ENCODE measurements at places on chromosomes 2 and 18.

- DNase-seq: peak; percentile 53
Observed at GRCh38 chr2:70645733-70646419, 92.2 kb upstream of the TGFA start.

DNA sequence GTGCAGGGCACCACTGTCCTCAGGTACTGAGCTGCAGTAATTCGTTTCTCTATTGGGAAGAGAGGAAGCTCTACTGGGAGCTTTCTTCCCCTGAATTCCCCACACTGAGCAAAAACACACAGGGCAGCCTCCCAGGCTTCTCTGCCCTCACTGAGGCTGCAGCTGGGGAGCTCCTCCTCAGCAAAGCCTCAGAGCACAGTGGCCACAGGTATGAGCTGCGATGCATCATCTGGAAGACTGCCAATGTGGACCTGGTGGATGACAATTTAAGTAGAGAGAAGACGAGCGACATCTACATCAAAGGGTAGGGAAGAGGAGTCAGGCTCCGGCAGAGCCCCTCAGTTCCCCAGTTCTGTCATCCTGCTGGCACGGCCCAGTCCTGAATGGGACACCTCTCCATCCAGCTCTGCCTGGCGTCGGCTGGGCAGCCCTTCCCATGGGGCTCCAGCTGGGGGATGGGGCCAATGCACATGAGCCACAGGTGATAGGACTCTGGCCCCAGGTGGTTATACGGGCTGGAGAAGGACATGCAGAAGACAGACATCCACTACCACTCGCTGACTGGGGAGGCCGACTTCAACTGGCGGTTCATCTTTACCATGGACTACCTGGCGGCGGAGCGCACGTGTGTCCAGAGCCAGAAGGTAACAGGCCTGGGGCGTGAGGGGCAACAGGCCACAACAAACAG, 37.6 kb downstream of the LMAN2L start:
- no peak for DNase-seq

DNA sequence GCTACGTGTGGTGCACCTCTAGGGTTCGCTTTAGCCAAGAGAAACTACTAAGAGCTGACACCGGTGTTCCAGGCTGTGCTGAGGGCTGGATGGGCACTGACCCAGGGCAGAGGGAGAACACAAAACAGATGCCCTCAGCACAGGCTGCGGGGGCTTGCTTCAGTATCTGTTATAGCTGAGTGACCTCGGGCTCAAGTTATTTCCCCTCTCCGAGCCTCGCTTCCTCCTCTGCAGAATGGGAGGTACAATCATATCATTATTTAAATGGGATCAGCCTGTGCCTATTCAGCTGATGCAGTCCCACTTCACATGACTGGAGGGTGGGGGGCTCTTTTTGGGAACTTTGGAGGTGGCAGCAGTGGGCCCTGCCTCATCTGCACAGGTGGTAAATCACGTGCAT, 156.1 kb upstream of the APCDD1 start:
- no peak for DNase-seq

GRCh38 chr2:106054880-106055655, 139.0 kb downstream of the UXS1 start:
- no peak for DNase-seq

GRCh38 chr18:32072321-32072720, 19.4 kb upstream of the RNF138 start:
- DNase-seq: no peak

DNA sequence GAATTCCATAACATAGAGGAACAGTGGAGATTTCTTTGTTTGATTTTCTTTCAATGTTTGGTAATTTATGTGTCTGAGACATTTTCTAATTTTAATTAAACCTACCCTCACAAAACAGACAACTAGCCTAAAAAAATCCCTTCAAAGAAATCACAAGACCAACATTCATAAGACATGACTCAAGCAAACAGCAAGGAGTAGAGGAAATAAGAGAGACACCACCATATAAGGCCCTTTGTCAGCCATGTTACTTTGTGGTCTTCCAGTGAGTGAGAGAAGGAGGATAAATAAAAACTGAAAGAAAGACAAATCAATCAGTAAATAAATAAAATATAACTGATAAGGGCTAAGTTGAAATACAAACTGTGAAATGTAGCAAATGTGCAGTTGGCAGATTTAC, 830.8 kb upstream of the SLC39A10 start:
- DNase-seq: no peak

DNA sequence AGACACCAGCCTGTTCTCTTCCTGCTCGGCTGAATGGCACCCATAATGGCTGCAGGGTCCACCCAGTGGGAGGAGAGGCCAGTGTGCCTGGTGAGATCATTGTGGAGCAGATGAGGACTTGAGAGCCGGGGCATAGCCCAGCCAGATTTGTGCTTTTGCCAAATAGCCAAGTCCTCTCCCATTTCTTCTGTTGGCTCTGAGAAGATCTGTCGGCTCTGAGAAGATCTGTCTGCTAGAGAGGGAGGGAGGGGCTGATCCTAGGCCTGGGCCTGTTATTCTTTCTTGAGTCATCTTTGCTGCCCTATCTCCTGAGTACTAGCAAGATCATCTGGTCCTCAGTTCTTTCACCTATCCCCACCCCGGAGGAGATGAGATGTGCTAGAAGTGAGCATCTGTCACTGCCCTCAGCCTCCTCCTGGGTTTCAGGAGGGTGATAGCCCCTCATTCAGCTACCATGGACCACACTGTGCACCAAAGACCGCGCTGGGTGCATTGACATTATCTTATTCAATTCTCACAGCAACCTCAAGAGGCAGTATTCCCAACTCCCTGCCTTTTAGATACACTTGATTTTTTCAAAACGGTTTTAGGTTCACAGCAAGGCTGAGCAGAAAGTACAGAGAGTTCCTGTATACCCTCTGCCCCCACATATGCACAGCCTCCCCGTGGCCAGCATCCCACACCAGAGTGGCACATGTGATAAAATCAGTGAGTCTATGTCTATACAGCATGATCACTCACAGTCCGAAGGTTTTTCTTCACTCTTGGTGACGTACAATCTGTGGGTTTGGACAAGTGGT, 98.6 kb downstream of the CAPN13 start:
- DNase-seq: no peak

DNA sequence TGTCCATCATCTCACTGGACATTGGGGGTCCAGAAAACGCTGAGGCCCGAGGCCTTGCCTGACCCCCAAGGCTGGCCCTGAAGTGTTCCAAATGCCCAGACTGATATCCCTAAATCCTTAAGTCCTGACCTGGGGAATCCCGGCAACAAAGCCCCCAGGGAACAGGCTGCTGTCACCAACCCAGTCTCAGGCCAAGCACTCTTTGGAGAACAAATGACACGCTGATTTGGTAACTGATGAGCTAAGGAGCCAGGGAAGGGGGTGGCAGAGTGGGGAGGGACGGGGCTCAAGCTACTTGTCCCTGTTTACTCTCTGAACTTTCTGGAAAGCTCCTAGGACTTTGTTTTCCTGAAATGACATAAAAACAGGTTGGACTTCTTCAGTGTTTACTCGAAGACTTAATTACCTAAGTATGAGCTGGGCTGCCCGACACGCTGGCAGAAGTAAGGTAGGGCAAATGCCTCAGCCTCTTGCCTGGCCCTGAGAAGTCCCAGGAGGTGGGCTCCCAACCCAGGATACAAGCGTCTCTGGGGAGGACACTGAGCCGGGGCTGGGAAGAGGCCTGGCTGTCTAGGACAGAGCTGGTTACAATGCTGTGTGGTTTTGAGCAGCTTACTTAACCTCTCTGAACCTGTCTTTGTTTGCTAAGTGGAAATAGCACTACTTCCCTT, 105.5 kb upstream of the GLI2 start:
- peak; percentile 20 for DNase-seq

- DNase-seq: no peak
Observed at GRCh38 chr2:74646834-74647482, 1.2 kb downstream of the M1AP start.

- DNase-seq: peak; percentile 49
Observed at GRCh38 chr18:70491734-70492348, 203.0 kb downstream of the SOCS6 start.

Data from WERI-Rb-1 (cell line).